Hepatic stellate cell (primary cell): ENCODE measurements at places on chromosomes 5 and 9.

DNA sequence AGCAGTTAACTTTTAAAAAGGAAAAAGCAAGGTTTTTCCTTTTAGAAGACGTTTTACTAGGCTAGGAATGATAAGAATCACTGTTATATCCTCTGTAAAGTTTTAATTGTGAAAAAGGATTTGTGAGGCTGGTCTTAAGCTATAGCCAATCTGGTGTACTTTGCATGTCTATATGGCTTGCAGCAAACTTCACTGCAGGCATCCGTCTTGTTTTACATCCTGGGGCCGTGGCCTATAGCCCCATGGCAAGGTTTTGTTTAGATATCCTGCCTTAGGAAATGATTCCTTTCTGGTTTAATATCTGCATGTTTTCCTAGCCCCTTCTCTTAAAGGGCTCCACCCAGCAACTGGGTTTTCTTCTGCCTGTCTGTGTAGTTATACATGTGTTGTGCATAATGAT is 272.8 kb downstream of the ICE1 start:
- DNase-seq: no peak

- no peak for DNase-seq
These were observed 32.5 kb upstream of the MIER3 start for GRCh38 chr5:56984445-56984844.

DNA sequence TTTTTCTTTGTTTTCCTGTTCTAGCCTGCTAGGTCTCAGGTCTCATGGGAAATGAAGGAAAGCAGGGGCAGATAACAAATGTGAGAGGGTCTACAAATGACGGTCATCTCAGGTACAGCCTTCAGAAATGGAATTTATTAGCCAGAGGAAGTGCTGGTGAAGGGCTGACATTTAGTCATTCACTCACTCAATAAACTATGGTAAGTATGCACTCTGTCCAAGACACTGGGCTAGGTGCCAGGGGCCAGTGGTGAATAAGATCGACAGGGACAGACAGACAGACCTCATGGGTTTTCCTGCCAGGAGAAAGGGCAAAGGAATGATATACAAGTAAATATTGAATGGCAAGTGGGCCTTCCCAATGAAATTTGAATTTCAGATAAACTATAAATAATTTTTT is 6.3 kb downstream of the PDE6A start:
- DNase-seq: no peak

GRCh38 chr5:85109616-85110015 is 724.9 kb upstream of the EDIL3 start:
- DNase-seq: no peak

- peak; percentile 93 for DNase-seq
These were observed 138.1 kb downstream of the C9orf50 start for GRCh38 chr9:129482521-129483414.

GRCh38 chr9:128160603-128160987 is 530 bp downstream of the BBLN start:
- DNase-seq: peak; percentile 61

DNA sequence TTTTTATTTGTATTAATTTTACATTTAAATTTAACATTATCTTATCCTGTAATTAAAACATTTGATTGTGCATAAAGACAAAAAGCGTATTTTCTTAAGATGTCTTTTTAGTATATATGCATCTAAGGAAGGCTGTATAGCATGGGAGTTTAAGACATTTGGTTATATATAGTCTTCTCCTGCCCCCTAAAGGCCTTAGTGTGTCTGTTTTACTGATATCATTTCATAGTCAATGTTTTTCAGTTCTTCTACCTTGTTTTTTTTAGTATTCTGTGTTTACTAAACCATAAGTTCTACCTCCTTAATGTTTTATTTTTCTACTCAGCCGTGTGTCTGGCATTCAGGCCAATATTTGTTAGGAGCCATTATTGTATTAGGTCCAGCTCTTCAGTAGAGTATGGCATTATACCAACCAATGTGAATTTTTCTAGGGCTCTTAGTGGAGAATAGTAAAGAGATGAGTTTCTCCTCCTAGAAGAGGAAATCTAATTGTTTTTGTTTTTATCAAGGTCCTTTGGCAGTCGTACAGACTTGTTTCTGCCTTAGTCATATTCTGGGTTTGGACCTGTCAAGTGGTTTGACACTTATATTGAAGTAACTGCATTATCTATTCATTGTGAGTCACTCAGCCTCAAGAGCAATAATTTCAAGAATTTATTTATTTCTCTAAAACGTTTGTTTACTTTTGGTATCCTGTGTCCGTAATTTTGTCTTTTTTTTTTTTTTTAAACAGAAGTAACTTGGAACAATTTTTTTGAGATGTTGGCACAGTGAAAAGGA is 74.8 kb downstream of the SLF1 start:
- no peak for DNase-seq

GRCh38 chr5:43571237-43571636 is 14.4 kb upstream of the PAIP1 start:
- no peak for DNase-seq

DNA sequence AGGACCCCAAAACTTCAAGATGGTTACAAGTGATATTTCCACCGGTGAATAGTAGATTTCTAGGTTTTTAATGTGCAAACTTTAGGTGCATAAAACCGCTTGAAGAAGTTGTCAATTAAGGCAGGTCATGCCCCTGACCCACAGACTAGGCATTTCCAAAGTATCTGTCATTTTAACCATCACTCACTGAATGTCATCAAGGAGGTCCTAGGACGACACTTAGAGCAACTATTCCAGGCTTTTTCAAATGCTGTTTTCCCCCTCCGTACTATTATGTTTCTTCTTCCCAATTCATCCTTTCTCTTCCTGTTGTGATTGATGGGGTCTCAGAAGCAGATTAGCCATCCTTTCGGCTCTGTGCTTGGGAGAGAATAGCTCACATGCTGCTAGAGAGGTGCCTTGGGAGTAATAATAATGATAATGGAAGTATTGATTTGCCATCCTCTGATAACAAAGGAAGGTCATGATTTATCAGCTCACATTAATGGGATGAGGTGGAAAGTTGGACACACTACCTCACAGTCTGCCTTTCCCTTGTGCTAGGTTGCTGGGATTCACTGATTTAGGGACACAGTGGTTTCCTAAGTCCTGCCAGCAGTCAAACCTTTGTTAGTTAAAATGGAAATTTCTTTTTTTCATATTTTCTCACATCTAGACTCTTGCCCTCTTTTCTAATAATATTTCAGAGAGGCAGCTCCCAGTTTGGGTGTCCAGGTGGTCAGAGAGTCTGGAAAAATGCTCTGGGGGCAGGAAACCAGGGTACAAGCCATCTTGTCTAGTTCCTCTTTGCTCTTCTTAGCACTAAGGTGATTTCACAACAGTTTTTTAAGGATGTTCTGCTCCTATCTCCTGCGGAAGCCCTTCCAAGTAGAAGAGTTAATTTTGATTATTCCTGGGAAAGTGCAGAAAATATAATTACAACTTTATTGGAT is 67.0 kb downstream of the PTTG1 start:
- no peak for DNase-seq

- no peak for DNase-seq
These were observed 48.3 kb downstream of the PALM2AKAP2 start for GRCh38 chr9:109828254-109828653.

DNA sequence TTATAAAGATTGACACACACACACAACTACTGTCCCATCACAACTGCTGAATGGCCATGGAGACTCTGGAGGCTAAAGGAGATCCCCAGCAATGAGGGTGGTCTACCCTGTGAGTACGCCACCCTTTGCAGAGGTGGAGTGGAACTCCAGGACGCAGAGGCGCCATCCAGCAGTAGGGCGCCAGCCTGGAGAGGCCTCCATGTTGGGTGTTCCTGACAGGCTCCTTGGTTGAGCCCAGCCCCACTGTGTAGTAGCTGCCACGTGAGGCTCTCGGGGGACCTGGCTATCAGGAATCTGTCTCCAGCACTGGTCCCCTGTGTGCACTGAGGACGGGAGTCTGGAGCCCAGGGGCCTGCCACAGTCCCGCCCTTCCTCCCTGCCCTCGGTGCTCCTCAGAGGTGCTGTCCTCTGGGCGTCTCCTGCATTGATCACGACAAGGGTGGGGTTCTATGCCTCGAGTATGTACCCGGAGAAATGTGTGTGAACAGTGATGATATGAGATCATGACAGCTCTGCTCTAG is 72.3 kb downstream of the DAP start:
- DNase-seq: no peak

GRCh38 chr5:145680767-145681166 is 154.4 kb downstream of the PRELID2 start:
- no peak for DNase-seq

GRCh38 chr5:14842117-14842516 is 29.5 kb downstream of the ANKH start:
- DNase-seq: no peak
